ENCODE measurements at places on chromosomes 6 and 20.

- H3K27ac ChIP-seq = no peak overlapping the region
- H3K27me3 ChIP-seq = no peaks in the 10 kb centered on the region
- peaks cover 4% of the 10 kb centered on the region for H3K4me1 ChIP-seq
- no peak for DNase-seq
These were observed 9.5 kb upstream of the PNRC1 start for GRCh38 chr6:89071036-89071435.

GRCh38 chr6:8110117-8110721 is 7.9 kb upstream of the EEF1E1 start:
- no peaks in the 10 kb centered on the region for H3K27me3 ChIP-seq
- no peak overlapping the region for H3K4me3 ChIP-seq
- DNase-seq = no peak
- no peak overlapping the region for H3K27ac ChIP-seq
- H3K4me1 ChIP-seq = no peaks in the 10 kb centered on the region

DNA sequence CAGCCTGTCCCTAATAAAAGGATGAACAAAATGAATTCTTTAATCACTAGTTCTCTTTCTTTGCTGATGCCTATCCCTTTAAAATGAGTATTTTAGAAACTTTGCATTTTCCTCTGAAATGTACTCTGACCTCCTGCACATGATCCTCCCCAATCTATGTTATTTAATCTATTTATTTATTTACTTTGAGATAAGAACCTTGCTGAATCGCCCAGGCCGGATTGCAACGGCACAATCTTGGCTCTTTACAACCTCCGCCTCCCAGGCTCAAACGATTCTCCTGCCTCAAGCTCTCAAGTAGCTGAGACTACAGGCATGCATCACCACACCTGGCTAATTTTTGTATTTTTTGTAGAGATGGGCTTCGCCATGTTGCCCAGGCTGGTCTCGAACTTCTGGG is 27.9 kb downstream of the ADTRP start:
- H3K27me3 ChIP-seq = no peaks in the 10 kb centered on the region
- no peak for DNase-seq
- H3K4me1 ChIP-seq = no peaks in the 10 kb centered on the region
- H3K27ac ChIP-seq = no peak overlapping the region
- H3K36me3 ChIP-seq = no peaks in the 10 kb centered on the region
- H3K4me3 ChIP-seq = no peak overlapping the region

DNA sequence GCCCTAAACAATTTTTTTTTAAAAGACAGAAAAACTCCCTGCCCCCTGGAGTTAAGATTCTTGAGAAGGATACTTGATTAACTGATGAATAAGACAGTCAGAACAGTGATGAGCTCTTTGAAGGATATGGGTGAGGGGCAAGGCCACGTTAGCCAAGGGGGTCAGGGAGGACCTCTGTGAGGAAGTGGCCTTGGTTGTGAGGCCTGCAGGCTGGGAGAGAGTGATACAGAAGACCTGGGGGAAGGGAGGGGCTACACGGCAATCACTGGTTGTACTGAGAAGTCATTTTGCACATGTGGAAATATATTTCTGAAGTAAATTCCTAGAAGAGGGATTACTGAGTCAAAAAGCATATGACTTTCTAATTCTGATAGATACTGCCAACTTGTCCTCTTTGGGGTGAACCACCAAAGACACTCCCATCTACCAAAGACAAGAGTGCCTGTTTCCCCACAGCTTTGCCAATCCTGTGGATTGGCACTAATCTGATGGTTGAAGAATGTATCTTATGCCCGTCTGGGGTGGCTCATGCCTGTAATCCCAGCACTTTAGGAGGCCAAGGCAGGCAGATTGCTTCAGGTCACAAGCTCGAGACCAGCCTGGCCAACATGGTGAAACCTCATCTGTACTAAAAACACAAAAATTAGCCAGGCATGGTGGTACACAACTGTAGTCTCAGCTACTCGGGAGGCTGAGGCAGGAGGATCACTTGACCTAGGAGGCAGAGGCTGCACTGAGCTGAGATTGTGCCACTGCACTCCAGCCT is 22.3 kb upstream of the BCAS4 start:
- H3K4me1 ChIP-seq = no peaks in the 10 kb centered on the region
- H3K36me3 ChIP-seq = no peaks in the 10 kb centered on the region
- H3K27ac ChIP-seq = no peak overlapping the region
- no peak overlapping the region for H3K4me3 ChIP-seq

DNA sequence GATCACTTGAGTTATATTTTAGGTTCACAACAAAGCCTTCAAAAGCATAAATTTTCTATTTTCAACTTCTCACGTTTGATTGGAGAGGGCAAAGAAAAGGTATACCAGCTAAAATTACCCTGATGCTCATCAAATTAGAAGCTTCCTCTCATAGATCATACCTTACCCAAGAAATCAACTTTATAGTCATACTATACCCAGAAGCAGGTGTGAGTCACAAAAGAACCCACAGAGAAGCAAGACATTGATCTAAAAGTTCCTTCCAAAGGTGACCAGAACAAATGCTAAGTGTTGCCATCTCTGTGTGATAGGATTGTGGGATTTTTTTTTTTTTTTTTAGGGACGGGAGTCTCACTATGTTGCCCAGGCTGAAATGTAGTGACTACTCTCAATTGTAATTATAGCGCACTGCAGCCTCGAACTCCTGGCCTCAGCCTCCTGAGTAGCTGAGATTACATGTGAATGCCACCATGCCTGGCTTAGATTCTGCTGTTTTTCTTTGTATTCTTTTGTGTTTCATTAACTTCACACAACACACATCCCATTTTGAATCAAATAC is 3.3 kb downstream of the EIF2S2 start:
- peaks cover 16% of the 10 kb centered on the region for H3K36me3 ChIP-seq
- H3K27me3 ChIP-seq = no peaks in the 10 kb centered on the region
- peaks cover 8% of the 10 kb centered on the region for H3K4me1 ChIP-seq
- H3K27ac ChIP-seq = no peak overlapping the region

GRCh38 chr20:25247000-25247517 is 826 bp upstream of the PYGB start:
- H3K27me3 ChIP-seq = no peaks in the 10 kb centered on the region
- no peak for DNase-seq
- peak overlapping the region; percentile 91 for H3K27ac ChIP-seq
- peak overlapping the region; percentile 96 for H3K4me3 ChIP-seq
- peaks cover 55% of the 10 kb centered on the region for H3K4me1 ChIP-seq

- peaks cover 80% of the 10 kb centered on the region for H3K4me1 ChIP-seq
- peak overlapping the region; percentile 99 for H3K27ac ChIP-seq
- no peak for DNase-seq
- peak overlapping the region; percentile 90 for H3K4me3 ChIP-seq
These were observed 1.2 kb upstream of the ZNFX1 start for GRCh38 chr20:49278818-49279676.

DNA sequence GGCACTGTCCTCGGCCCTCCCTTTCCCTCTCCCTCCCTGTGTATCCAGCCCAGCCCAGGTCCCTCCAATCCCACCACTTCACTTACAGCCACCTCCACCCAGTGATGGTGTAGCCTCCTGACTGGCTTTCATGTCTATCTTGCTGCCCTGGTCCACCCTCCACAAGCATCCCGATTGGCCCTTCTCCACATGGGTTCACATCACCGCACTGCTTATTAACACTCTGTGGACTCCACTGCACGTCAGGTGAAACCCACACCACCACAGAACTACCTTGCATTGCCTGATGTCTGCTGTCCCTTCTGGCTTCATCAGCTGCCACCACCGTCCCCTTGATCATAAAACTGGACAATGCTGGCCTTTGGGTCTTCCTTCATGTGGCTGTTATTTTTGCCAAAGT is 220.4 kb upstream of the ARID1B start:
- H3K27me3 ChIP-seq = no peaks in the 10 kb centered on the region
- DNase-seq = no peak
- H3K27ac ChIP-seq = no peak overlapping the region

GRCh38 chr6:41487860-41488432 is 58.2 kb upstream of the FOXP4 start:
- no peaks in the 10 kb centered on the region for H3K27me3 ChIP-seq
- no peak overlapping the region for H3K27ac ChIP-seq
- DNase-seq = no peak
- no peak overlapping the region for H3K4me3 ChIP-seq

DNA sequence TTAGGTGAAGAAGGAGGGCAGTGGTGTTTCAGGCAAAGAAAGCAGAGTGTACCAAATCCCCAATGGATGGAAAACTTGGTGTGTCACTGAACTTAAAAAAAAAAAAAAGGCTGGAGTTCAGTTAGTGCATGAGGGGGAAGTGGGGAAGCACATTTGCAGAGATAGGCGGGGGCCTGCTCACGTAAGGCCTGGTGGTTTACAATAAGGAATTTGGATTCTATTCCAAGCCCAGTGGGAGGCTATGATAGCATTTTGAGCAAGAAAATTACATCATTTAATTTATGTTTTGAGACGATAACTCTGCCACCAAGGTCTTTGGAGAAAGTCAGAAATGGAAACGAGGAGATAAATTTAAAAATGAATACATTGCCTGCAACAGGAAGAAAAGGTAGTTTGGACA is 225.5 kb downstream of the EYA4 start:
- DNase-seq = no peak
- no peaks in the 10 kb centered on the region for H3K4me1 ChIP-seq
- no peak overlapping the region for H3K27ac ChIP-seq
- no peak overlapping the region for H3K4me3 ChIP-seq

DNA sequence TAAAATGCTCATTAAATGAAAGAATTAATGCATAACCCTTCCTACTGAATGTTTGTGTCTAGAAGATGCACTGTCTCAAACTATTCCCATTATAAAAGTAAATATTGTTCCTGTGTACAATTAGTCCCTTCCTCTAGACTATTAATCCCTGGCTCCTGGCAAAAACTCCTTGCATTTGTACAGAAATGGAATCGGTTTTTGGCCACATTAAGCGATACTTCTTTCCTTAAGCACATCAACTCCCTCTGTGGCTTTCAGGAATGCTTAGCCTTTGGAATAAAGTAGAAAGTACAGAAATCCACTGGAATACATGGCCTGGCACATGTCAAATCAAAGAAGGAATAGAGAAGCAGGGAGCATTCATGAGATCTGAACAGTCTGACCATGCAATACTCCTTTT is 179.8 kb downstream of the GMPR start:
- peaks cover 15% of the 10 kb centered on the region for H3K4me1 ChIP-seq
- DNase-seq = no peak

GRCh38 chr6:104656235-104656634 is 203.5 kb downstream of the HACE1 start:
- H3K4me1 ChIP-seq = no peaks in the 10 kb centered on the region
- H3K27ac ChIP-seq = no peak overlapping the region
- no peak for DNase-seq
- no peaks in the 10 kb centered on the region for H3K36me3 ChIP-seq

DNA sequence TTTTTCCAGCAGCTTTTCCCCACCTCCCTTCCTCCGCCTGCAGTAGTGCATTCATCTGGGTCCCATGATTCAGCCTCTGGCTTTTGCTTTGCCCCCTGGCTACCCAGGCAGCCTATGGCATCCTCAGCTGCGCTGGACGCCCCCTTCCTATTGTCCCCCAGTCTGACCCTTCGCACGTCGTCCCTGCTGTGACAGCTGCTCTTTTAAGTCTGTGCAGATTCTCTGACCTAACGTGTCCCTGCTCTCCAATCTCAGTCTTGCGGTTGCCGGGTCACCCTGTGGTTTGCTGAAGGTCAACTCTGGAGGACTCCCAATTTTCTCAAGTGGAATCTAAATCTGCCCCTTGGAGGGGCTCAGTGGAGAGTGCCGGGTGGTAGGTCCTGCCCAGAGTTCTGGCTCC is 294.3 kb downstream of the CDC5L start:
- H3K27me3 ChIP-seq = no peaks in the 10 kb centered on the region
- H3K36me3 ChIP-seq = no peaks in the 10 kb centered on the region
- no peak overlapping the region for H3K4me3 ChIP-seq
- no peak for DNase-seq
- no peaks in the 10 kb centered on the region for H3K4me1 ChIP-seq
- H3K27ac ChIP-seq = no peak overlapping the region

GRCh38 chr6:169177516-169178166 is 76.0 kb downstream of the THBS2 start:
- H3K4me3 ChIP-seq = no peak overlapping the region
- no peak for DNase-seq
- peaks cover 4% of the 10 kb centered on the region for H3K27me3 ChIP-seq

DNA sequence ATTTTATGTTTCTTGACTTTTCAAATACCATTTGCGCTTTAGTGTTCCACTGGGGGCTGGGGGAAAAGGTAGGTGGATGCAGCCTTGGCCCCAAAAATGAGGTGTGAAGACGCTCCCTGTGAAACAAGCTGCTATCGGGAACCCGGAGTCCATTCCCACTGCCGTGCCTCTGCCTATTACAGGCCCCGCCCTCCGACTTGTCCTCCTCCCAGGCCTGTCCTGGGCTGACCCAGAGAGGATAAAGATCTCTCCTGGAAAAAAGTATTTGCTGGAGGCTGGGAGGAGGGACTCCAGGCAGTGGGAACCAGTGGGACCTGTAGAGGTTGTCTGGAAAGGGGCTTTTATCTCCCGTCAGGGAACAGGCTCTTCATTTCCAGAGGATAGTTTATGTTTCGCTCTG is 215.0 kb downstream of the SLC24A3 start:
- no peaks in the 10 kb centered on the region for H3K36me3 ChIP-seq
- DNase-seq = no peak
- no peaks in the 10 kb centered on the region for H3K27me3 ChIP-seq
- H3K27ac ChIP-seq = no peak overlapping the region
- H3K4me1 ChIP-seq = no peaks in the 10 kb centered on the region
- H3K4me3 ChIP-seq = no peak overlapping the region

GRCh38 chr20:5119143-5119434 is 669 bp downstream of the PCNA start:
- peak overlapping the region; percentile 77 for H3K4me3 ChIP-seq
- peaks cover 39% of the 10 kb centered on the region for H3K36me3 ChIP-seq
- peak overlapping the region; percentile 95 for H3K27ac ChIP-seq
- H3K27me3 ChIP-seq = no peaks in the 10 kb centered on the region
- DNase-seq = no peak

Measured in esophagus squamous epithelium (tissue), 5 donors.